ENCODE measurements at places on chromosomes 2 and 18.

DNA sequence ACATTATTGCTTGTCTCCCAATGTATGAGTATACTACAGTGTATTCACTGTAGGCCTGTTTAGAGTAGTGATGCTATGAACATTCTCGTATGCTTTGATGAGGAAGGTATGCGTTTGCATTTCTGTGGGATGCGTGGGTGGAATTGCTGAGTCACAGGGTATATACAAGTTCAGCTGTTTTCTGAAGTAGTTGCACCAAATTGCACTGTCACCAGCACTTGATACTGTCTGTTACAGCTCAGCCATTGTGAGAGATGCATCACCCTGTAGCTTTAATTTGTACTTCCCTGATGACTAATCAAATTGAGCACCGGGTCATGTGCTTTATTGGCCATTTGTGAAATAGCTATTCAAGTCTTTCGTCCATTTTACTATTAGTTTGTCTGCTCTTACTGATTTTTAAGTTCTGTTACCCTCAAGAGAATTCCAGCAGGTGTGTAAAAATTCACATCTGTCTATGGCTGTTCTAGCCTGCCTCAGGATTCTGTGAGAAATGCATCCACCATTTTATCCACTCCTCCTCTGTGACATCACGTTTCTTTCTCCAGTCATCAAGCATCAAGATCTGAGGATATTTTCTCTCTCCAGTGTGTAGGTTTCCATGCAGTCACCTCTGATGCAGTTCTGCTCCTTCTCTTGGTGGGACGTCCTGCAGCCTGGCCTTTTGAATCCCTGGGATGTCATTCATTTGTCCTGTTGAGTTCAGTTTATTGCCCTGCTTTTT lies 72.5 kb downstream of the DGKD start:
- DNase-seq: no peak

DNA sequence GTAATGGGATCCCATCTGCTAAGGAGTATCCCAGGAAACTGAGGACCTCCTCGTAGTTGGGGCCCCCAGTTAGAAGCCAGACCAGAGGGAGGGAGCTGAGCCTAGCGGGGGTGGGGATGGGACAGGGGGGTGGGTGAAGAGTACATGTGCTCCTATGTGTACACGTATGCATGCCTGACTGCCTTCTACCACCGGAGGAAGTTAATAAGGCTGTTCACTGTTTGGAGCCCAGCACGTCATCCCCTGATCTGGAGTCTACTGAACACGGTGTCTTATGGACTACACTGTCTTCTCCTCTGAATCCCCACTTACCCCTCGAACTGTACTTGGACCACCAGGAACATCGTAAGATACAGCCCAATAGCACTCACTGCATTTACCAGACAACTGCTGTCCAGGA lies 68.5 kb downstream of the SFXN5 start:
- DNase-seq: no peak

DNA sequence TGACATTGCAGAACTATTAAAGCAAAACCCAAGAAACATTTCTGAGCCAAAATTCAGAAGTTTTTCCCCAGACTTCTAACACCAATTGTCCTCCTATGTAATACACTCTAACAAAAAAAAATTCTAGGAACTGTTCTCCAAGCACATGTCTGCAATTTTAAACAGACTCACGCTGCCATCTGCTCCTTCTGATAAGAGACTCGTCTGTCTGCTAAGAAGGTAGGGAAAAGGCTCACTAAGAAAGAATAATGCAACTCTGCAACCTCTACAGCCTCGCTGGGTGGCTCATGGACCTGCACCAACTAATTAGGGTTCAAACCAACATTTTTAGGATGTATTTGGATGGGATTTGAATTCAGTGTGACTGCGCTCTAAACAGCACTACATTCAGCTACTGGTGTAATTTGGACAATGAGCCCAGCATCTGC lies 366.5 kb downstream of the DSC3 start:
- DNase-seq: no peak

GRCh38 chr2:222298311-222299150 lies at the start of gene PAX3:
PAX3 (minus strand) TSS chr2:222298998; CDS start chr2:222298615, 383 bp downstream.
- DNase-seq: no peak

- DNase-seq: no peak
Measured at GRCh38 chr2:25347846-25348245, 6.1 kb upstream of the DNMT3A start.

GRCh38 chr2:71940695-71941094 lies 207.0 kb downstream of the CYP26B1 start:
- no peak for DNase-seq
